ENCODE measurements at places on chromosomes 12 and 14. TPM values are rescaled to one million over a fixed set of nuclear protein-coding genes. Genes with fewer than 3 reads are reported as not detected.

GRCh38 chr12:30985814-30986452, 59.4 kb downstream of the TSPAN11 start:
- peak; percentile 39 for DNase-seq

P2RX2 gene
- not detected for total RNA-seq

POTEG gene
- not detected for total RNA-seq

COX8C gene
- not detected for total RNA-seq

TSHR gene
- 0.39 TPM for total RNA-seq

- no peak for DNase-seq
Observed at GRCh38 chr12:115710104-115710564, 567.4 kb downstream of the MED13L start.

- DNase-seq: no peak
Observed at GRCh38 chr12:124772289-124773170, 91.1 kb downstream of the SCARB1 start.

GRCh38 chr12:40378691-40379090, 153.9 kb downstream of the LRRK2 start:
- no peak for DNase-seq

CPM gene
- 1.2 TPM for total RNA-seq

DNA sequence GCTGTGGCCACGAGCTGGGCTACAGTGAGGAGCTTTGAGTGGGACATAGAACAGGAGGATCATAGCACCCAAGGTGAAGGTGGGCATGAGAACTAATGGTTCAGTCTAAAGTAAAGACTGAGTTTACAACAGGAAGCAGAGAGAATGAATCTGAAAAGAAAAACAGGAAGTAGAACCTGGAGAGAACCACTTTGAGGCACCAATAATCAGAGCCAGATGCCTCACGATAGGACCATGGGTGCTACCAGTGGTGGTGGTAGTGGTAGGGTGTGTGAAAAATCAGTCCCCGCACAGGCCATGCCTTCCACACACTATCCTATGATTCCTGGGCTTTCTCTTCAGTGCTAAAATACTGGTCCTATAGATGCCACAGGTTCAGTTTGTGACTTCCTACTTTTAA, 293.6 kb downstream of the AKAP6 start:
- DNase-seq: no peak

- DNase-seq: no peak
Observed at GRCh38 chr14:23719225-23719985, 83.2 kb downstream of the DHRS2 start.

DNA sequence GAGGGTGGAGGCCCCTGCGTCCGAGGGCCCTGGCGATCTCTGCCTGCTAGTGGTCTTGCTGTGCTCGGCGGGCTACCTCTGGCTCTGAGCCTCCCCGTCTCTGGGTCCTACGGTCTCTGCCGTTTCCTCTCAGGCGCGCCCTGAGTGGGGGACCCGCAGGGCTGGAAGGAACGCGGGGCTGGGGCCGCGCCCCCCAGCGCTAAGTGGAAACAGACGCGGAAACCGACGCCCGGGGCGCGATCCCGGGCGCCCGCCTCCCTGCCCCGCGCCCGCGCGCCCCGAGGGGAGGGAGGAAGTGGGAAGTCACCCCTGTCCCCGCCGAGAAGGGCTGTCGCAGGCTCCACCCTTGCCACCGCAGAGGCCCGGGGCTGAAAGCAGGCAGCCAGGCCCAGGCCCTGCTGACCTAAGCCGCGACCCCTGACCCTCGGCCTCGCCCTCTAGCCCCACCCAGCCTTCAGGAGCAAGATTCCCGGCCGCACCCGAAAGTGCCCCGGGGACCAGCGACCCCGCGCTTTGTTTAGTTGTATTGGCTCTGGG, 831 bp downstream of the CRIP1 start:
- peak; percentile 84 for DNase-seq

- no peak for DNase-seq
Observed at GRCh38 chr14:64993266-64993930, 6.7 kb downstream of the FNTB start.

AICDA gene
- not detected for total RNA-seq

FIGNL2 gene
- total RNA-seq: 1.1 TPM

GRCh38 chr14:84937449-84937848, 592.5 kb upstream of the FLRT2 start:
- DNase-seq: no peak

- DNase-seq: no peak
Observed at GRCh38 chr12:6294156-6295093, 16.1 kb upstream of the PLEKHG6 start.

DNA sequence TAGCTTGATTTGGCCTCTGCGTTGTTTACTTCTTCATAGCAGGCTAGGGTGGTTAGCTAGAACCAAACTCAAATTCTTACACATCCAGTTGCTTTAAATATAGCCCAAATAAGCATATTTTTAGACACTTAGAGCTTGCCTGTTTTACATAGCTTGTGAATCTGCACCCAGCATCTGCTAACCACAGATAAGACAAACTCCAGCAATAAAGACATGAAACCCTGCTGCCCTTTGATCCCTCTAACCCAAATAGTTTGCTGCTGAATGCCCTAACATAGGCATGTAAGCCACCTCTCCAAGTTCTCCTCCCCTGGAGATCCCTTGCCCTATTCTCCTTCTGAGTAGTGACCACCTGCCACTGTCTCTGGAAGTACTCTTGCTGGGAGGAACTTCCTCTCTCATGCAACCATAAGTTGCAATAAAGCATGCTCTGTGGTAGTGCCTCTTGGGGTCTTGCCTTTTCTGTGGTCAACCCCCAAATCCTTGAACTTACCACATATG, 185.6 kb downstream of the TMEM117 start:
- DNase-seq: no peak

GRCh38 chr14:89231426-89232113, 185.5 kb downstream of the FOXN3 start:
- DNase-seq: no peak

DNA sequence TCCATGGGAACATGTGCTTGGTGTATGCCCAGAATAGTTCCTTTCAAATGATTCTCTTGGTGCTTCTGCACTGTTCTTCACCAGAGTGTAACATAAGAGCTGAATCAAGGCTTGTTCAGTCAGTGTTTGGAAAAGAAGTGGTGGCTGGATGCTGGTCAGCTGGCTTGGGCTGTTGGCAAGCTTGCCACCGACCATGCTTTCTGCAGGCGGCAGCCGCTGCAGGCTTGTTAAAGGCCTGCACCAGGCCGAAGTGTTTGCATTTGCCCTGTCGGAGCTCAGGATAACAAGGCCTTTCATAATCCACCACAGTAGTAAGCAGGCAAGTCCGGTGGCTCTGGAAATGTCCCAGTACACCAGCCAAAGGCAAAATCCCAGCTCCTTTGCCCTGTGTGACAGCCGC, 26.9 kb downstream of the DAAM1 start:
- DNase-seq: no peak

TMTC2 gene
- 3.3 TPM for total RNA-seq
